ENCODE measurements at places on chromosomes 6 and 20. TPM values are rescaled to one million over a fixed set of nuclear protein-coding genes. Genes with fewer than 3 reads are reported as not detected.

DNA sequence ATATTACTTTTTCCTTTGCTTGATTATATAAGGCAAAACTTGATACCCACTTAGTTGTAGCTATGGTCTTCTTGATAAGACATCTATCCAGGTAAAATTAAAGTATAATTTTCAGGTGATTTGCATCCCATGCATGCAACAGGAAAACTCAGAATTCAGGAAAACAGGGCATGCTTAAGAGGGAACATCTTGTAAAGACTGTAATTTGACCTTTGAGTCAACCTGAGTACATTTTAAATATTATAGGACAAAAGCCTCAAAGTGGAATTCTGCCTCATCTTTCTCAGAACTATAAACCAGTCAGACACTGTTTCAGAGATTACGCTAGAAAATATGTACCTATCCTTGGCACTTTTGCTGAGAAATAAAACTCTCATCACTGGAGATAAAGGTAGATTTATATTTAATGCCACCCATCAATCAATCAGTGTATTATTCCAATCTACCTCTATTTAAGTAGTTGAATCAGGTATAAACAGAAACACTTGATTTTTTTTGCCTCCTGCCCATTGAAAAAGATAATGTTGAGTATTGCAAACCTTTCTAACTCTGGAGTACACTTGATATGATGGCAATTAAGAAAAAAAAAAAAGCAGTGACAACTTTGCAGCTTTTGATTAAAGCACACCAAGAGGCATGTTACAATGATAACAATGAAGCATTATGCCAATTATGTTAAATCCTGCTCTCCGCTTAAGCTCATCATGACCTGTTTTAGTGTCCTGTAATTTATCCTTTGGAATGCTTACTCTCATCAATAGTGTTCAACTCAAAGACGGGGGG is 2.8 kb downstream of the CITED2 start:
- DNase-seq: no peak

GRCh38 chr6:148528292-148528691 is 185.7 kb downstream of the SASH1 start:
- no peak for DNase-seq

DNA sequence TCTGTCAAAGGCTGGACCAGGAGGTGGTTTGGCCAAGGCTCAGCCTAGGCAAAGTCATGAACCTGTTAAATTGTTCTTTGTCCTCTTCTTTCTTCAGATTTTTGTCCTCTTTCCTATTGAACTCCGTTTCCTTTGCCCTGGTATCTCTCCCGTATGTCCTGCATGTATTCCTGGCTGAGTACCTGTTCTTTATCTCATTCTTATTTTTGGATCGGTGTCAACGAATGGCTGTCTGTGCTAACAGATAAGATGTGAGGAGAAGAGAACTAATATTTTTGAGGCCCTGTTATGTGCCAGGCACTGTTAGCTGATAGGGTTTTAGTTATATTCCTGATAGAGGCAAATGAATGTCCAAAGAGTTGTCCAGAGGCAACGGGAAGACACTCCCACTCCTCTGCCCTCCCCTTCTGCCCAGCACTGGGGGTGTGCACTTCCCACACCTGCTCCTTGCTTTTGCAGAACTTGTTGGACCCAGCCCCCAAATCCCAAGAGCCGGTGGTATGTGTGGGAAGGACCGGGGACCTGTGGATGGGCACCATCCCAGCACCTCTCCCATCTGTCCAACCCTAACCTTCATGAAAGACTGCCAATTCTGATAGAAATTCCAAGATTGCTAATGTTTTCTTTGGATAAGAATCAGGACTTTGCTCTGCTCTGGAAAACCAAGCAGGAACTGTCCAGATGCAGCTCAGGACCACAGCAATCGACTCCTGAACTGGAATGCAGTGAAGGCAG is 20.6 kb downstream of the MMP24OS start:
- DNase-seq: no peak

GRCh38 chr20:24634855-24635254 is 165.4 kb downstream of the SYNDIG1 start:
- no peak for DNase-seq

DNA sequence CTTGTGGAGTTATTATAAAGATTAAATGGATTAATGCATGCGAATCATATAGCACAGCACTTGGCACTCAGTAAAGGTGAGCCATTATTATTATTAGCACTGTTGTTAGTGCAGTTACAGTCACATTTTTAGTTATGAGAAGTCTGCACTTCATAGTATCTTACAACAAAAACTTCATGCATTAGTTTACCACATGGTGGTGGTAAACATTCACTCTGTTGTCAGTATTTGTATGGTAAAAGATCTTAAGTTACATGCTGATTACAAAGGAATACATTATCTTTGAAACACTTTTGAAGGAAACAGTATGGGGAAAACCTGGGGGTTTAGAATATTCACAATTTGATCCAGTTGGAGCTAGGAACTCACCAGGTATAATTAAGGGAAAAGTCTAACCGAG is 20.8 kb downstream of the TMEM14A start:
- no peak for DNase-seq

- no peak for DNase-seq
Measured at GRCh38 chr6:81623106-81623759, 129.2 kb downstream of the TENT5A start.

GRCh38 chr20:15710636-15711035 is 862.6 kb downstream of the KIF16B start:
- DNase-seq: no peak

- no peak for DNase-seq
Measured at GRCh38 chr6:159623156-159623555, 69.9 kb downstream of the SOD2 start.

DNA sequence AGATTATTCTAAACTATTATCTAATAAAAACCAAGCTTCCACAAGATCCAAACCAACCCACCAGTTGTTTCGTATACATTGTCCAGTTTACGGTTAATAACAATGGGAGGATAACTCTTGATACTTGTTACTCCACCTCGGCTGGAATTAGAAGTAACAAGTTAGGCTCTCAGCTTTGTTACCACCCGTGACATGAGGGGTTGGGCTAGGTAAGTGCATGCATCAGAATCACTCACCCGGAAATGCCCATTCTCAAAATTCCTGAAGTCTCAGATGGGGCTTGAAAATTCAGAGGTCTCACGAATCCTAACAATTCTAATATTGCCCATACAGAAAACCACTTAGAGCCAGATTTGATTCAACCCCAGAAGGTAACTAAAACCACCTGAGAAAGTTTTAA is 27.0 kb upstream of the SERPINB1 start:
- DNase-seq: no peak

GRCh38 chr6:92538275-92538674 is 881.1 kb downstream of the EPHA7 start:
- no peak for DNase-seq

- DNase-seq: no peak
Measured at GRCh38 chr6:129238991-129239390, 356.1 kb downstream of the LAMA2 start.

DNA sequence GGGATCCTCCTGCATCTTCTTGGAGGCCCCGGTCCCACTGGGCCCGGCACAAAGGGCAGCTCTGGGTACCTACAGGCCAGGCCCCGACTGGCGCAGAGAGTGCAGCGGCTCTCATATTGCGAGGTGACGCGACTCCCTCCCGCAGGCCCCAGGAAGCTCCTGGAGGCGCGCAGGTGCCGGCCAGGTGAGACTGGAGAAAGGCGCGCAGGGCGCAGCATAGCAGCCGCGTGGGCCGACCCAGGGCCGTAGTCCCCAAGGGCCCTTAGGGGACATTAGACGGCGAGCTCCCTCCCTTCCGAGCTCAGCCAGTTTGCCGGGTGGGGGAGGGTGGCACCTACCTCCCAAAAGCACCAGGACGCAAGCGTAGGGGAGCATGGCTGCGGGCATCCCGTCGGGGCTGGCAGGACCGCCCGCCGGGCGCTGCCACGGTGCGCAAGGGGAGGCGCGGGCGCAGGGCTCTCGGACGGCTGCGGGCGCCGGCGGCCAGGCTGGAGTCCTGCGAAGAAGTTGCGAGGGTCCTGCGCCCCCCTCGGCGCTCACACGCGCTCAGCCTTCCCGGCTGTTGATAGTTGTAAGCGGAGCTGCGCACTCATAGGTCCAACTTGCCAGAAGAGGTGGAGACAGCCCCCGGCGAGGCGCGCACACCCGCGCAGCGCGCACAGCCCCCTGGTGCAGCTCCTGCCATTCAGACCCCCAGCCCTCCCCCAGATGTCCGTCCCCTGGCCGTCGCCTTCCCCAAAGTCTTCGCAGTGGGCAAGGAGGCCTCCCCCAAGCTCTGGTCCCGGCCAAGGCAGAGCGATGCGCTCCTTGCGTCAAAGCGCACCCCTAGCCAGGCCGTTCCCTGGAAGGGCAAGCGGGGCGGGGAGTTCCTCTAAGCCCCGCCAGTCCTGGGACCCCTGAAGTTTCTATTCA is 622 bp downstream of the APCDD1L start:
- no peak for DNase-seq

GRCh38 chr6:24255676-24256075 is 102.2 kb downstream of the DCDC2 start:
- DNase-seq: no peak

- no peak for DNase-seq
Measured at GRCh38 chr6:35237476-35237875, 22.1 kb upstream of the ZNF76 start.

DNA sequence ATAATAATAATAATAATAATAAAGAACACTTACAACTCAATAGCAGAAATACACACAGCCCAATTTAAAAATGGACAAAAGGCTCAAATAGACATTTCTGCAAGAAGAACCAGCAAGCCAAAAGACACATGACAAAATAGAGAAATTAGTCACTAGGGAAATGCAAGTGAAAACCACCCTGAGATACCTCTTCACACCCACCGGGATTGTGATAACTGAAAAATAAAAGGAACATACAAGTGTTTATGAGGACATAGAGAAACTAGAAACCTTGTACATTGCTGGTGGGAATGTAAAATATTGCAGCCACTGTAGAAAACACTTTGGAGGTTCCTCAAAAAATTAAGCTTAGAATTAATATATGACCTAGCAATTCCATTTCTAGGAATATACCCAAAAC is 59.2 kb downstream of the ZDHHC14 start:
- DNase-seq: no peak

DNA sequence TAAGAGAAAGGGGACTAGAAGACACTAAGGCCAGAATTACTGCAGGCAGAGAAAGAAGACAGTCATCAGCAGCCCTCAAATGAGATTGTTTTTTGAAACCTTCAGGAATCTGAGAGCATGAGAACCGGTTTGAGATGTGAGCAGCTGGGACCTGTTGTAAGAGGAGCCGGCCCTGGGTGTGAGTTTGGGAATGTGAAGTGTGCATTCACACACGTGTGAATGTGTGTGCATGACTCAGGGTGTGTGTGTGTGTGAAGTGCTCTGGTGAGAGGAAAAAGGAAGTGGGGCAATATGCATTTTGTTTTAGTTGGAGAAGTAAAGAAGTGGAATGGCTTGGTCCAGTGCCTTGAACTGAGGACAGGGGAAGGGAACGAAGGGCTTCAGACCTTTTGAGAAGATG is 4.3 kb downstream of the SCUBE3 start:
- DNase-seq: no peak

DNA sequence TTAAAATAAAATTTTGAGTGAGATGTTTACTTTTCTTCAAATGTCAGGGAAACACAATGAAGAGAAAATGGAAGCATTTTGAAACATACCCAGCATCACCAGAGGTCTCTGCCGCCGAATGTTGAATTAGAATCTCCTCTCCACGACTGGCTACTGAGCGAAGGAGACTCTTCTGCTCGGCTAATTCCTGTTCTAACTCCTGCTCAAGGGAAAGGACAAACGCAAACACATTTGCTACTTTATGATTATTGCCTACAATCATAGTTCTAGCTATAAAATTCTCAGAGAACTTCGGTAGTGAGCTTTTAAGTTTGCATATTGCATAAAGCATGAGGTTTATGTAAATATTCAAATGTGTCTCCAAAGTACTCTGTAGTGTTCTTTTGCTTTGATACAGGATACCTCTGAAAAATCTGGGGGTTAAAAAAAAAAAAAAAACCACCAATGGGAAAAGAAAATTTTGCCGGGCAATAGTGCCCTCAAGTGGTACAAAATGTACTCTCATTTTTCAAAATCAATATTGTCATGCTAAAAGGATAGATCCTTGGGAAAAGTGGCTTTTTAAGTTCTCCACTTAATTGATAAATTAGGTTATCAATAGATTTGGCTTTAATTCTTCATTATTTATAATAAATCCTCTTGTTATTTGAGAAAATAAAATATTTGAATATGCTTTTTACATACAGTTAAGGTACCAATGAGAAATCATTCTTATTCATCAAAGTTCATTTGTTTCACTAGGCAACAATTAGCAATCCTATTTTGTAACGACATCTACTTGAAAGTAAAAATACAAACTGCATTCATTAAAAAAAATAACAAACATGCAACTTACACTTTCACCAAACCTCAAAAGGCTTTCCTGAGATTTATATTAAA is 369.0 kb downstream of the SYNE1 start:
- DNase-seq: peak; percentile 42

DNA sequence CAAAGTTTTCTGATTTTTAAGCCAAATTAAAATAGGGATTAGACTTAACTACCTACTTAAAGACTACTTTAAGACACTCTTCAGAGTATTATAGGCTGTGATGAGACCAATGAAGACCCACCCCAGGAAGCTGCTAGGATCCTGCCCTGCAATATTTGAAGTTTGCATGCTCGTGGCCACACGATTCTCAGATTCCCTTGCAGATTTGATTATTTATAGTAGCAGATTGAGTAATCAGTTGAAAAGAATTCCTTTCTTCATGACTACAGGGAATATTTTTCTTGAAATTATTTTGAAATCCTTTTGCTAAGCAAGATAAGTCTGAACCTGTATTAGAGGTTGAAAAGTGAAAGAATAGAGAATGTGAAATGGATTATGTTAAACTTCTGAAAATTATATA is 122.3 kb downstream of the B3GAT2 start:
- no peak for DNase-seq

GRCh38 chr20:43404878-43405277 is 52.8 kb upstream of the SRSF6 start:
- no peak for DNase-seq

DNA sequence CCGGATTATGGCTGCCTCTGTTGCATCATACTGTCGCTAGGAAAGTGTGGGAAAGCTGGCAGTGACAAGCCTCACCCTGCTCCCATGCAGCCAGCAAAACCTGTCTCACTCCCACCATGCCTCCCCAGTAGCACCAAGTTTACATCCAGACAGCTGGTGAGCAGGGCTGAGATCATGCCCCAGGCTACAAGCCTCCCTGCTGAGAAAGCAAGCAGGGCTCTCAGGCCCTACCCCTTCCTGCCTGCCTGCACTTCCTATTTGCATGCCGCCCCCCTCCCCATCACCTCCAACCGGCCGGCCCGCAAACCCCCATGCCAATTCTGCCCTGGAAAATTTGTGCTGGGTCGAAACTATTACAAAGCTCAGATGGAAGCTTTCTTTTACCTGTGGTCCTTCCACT is 408.2 kb upstream of the FKBP1C start:
- no peak for DNase-seq

- no peak for DNase-seq
Measured at GRCh38 chr6:38110481-38110971, 291.0 kb downstream of the ZFAND3 start.

- DNase-seq: no peak
Measured at GRCh38 chr6:7324520-7324919, 11.5 kb upstream of the SSR1 start.

The OPRM1 gene
- not detected for total RNA-seq

The OOEP gene
- 0.69 TPM for total RNA-seq

The C6orf58 gene
- not detected for total RNA-seq

The NMBR gene
- total RNA-seq: not detected

The EDN3 gene
- 0.44 TPM for total RNA-seq

The NKAIN4 gene
- not detected for total RNA-seq

The HLA-DOB gene
- total RNA-seq: 6.8 TPM

The ANKRD66 gene
- not detected for total RNA-seq

The CRYBG1 gene
- 83.8 TPM for total RNA-seq

The CNKSR3 gene
- total RNA-seq: 0.25 TPM

Measured in CD4-positive, CD25-positive, alpha-beta regulatory T cell (primary cell).